Activated naive CD4-positive, alpha-beta T cell (primary cell): ENCODE measurements at places on chromosomes 12 and 14.

- DNase-seq: no peak
These were observed 189.4 kb upstream of the DYRK2 start for GRCh38 chr12:67459173-67459572.

GRCh38 chr12:88468581-88468980, 111.7 kb downstream of the KITLG start:
- no peak for DNase-seq

DNA sequence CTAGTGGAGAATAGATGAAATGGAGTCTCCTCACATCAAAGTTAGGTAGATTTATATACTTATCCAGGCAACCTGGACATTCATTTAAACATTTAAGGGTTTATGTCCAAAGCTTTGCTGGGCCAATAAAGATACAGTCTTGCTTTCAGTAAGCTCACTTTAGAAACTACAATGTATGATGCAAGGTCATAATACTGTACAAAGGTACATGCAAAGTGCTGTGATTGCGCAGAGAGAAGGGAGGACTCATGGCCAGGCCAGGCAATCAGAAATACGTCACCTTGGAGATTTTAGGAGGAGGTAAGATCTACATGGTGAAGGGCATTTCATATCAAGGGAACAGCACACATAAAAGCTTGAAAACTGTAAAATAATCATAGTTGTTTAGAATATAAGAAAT, 113.6 kb downstream of the FGD4 start:
- no peak for DNase-seq

DNA sequence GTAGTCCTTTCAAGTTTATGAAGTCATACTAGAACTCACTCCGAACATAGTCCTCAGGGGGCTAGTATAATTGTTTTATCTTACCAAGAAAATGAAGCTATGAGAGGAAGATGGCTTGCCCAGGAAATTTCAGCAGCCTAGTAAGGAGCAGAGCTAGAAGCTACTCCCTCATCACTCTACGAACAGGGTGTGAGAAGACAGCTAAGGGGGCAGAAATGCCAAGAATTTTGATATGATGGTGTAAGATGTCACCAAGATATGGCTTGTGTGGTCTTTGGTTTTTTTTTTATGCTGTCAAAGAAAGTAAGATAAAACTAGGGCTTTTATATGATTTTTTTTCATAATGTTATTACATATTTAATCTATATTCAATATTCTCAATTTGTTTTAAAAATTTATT, 47.6 kb downstream of the PRICKLE1 start:
- no peak for DNase-seq

DNA sequence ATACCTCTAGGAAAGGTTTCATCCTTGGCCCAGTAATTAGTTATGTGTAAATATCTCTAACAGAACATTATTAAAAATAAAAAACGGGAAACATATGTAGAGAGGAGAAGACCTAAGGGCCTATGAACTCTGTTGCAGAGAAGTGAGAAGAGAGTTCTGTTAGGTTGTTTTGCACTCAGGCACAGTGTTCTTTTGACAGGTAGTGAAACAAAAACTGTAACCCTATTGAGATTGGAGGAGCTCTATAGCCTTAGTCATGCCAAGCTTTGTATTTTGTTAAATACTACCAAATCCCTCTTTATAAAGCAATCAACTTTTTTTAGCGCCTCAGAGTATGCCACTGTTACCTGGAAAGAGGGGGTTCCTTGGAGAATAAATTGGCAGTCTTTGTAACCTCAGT, 77.6 kb downstream of the CNTN1 start:
- DNase-seq: no peak

DNA sequence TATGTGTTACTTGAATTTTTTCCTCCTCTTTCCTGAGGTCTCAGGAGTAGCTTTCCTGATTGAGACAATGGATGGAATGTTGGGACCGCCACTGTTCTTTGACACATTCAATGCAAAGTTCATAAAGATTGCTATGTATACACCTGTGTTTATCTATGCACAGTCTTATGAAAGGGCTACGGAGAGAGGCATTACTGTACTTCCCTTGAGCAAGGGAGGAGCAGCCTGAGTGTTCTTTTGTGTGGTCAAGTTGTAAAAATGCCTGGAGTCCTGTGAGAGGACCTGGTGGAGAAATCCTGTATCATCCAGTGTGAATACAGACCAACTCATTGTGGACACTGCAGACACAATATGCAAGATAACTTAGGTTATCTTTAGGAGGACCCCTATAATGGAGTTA, 1.2 kb downstream of the SRGAP1 start:
- no peak for DNase-seq

DNA sequence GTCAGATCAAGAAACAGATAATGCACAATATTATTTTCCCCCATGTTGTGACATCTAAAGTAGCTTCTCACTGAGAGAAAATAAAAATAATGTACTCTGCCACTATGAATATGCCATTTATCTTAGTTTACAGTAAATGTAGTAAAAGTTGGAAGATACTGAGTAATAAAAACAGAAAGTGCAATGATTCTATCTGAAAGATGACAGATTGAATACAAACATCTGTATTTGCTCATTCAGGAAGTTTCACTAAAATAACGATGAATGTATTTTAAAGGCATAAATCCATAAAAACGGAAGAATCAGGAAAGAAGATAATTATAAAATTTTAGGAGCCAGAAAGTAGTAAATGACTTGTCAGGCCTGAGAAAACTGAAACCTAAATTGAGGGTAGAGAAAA, 18.2 kb downstream of the SLC35F4 start:
- DNase-seq: no peak

GRCh38 chr12:2009623-2010022, 5.4 kb upstream of the DCP1B start:
- no peak for DNase-seq
